NCI-H1417 treated with DMSO at 0.1 percent for 48 hours (cell line): ENCODE measurements at places on chromosomes 2 and 18.

GRCh38 chr2:172283476-172283875, 143.9 kb upstream of the ITGA6 start:
- no peak for DNase-seq

DNA sequence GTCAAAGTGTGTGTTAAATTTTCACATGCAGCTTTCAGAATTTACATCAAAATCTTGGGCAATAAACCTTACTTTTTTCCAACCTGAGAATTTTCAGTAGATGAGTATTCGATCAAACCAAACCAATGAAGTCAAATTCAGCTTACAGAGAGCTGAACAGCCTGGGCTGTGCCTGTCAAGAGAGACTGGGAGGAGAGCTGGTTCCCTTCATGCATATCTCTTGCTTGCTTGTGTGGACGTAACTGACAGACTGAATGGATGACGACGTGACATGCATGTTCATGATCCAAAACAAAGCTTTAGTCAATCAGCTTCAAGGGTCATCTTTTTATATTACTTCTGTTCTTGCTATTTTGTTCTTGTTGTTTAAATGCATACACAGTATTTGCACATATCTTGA, 145.2 kb downstream of the GALNT3 start:
- no peak for DNase-seq

DNA sequence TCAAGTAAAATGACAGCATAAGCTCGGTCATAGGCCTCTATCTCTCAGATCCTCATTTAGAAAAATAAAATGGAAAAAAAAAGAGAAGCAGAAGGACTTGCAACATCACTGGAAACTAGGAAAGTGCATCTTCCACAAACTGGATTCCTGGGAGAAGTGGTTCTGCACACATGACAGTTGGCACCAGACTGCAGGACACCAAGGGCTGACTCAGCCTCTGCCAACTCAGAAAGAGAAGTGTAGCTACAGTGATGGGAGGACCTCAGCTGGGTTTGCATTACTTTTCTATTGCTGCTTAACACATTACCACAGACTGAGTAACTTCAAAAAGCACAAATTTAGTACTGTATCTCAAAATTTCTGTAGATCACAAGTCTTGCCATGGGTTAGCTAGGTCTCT, 409.5 kb upstream of the GCFC2 start:
- no peak for DNase-seq

DNA sequence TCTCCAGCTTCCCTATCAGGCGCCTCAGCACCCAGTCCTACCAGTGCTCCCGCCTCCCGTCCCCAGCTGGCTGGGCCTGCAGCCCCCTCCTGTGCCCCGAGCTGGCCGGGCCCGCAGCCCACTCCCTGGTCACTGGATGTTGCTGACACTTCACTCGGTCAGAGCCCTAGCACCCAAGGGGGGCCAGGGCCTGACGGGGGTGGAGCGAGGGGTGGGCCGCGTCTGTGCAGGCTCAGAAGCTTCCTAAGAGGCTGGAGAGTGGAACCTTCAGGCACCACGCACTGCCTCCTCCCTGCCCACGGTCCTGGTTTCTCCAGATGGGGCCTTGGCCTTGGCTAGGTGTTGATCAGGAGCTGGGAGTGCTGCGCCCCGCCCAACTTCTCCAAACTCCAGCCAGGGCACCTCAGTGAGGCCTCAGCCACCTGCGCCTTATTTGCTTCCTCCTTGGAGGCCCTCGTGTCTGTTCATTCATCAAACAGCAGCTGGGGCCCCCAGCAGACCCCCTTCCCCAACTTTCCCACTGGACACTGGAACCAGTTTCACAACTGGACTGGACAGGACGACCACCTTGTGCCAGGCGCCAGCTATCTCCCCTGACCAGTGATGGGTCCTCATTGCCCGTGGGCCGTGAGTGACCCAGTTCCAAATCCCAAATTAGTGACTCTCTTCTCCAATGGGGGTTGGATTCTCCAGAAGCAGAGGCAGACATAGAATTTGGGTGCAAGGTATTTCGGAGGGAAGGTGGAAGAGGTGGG, 16.7 kb downstream of the CAPN10 start:
- no peak for DNase-seq

GRCh38 chr2:157911246-157911645, 35.1 kb upstream of the ACVR1 start:
- no peak for DNase-seq

- DNase-seq, result no peak
Measured at GRCh38 chr2:152587187-152587947, 129.9 kb downstream of the PRPF40A start.

DNA sequence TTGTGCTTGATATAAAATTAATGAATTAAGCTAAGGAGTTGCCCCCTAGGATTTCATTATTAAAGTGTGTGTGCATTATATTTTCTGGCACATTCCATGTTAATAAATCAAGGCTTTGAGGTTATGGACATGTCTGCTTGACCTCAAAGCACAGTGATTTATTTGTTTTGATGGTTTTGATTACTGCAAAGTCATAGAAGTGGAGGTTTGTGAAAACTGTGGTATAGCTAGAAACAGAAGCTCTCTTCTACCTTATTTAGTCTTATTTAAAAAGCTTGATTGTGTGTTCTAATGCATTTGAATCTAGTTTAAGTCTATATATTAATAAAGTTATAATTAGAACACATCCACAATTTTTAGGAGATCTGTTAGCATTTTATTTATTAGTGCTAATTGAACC, 32.2 kb downstream of the DOK6 start:
- no peak for DNase-seq

GRCh38 chr2:230600881-230601280, 111.8 kb upstream of the CAB39 start:
- no peak for DNase-seq

GRCh38 chr2:201182650-201183364, at the start of gene CASP10:
Gene CASP10 (plus strand): TSS chr2:201183141. CDS start chr2:201185778, 2,637 bp downstream.
- no peak for DNase-seq

DNA sequence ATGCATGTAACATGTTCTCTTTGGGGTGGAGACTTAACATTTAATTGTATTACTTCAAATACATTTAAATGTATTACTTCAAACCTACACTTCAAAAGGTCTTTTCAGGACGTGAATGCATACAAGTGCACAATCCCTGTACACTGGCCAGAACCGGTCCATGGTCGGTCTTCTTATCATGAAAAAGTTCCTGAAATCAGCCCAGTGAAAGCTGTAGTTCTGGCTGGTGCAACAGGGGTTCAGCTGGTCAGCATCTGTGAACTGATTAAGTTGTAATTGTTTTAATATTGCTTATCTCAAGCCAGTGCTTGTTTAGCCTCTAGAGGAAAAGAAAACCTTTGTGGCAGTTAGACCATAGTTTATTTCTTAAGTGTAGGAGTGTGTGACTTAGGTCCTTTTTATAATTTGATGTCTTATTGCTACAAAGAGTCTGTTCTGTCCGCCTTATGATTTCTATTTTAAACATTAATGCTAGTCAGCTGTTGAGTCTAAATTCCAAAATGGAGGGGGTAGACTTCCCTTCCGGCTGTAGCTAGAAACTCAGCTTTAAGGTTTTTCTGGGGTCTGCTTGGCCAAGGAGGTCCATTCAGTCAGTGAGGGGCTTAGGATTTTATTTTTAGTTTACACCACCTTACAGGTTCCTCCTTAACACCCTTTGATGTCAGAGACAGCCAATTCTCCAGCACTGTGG, 768 bp upstream of the CYBRD1 start:
- DNase-seq, result no peak

DNA sequence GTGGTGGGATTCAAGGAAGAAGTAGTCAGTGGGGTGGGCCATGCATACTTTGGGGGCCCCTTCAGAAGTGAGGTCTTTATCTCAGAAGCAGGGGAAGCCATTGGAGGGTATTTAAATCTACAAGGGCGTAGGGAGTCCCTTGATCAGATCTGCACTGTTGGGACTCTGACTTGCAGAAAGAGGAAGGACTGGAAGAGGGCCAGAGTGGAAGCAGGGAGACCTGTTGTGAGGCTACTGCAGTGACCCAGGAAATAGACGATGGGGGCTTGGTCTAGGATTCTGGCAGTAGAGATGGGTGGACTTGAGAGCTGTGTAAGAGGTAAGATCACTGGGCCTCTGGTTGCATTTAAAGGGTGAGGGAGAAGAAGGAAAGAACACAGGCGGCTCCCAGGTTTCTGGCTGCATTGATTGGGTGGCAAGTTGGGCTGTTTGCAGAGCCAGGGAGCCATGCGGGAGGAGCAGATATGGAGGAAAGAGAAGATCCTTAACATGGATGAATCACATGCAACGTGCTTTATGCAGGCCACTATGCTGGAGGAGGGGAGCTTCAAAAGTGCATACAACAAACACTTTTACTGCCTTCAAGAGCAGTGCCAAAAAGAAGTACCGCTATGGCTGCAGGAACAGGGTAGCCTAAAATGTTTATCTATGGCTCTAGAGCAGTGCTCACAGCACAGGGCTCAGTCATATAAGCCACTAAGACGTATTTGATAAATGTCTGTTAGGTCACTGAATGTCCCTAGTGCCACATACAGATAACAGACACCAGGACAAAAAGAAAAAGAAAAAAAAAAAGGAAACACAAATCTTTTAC, 2.3 kb downstream of the SFXN5 start:
- no peak for DNase-seq

DNA sequence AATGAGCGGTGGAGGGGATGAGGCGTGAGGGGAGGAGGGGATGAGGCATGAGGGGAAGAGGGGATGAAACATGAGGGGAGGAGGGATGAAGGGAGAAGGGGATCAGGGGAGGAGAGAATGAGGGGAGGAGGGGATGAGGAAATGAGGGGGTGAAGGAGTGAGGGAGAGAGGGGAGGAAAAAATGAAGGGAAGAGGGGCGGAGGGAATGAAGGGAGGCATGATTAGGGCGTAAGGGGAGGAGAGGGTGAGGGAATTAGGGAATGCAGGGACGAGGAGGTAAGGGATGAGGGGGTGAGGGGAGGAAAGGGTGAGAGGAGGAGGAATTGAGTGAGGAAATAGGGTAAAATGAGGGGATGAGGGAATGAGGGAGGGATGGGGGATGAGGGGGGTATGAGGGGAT, 40.5 kb downstream of the AQP12A start:
- no peak for DNase-seq

DNA sequence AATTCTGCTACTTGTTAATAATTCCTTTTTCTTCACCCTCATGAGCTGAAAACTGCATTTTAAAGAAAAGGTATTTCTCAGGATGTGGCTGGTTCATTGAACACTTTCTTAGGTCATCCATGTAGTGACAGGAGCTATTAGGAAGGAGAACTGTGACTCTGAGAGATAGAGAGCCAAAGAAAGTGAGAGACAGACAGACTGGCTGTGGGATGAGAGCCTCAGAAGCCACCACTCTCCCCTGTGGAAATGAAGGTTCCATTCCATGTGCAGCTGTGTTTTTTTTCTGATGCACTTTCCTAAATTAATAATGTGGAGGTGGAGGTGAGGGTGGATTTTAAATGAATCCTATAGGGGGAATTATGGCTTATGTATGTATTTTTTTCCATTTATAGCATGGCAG, 113.3 kb downstream of the FAM210A start:
- DNase-seq, result no peak

DNA sequence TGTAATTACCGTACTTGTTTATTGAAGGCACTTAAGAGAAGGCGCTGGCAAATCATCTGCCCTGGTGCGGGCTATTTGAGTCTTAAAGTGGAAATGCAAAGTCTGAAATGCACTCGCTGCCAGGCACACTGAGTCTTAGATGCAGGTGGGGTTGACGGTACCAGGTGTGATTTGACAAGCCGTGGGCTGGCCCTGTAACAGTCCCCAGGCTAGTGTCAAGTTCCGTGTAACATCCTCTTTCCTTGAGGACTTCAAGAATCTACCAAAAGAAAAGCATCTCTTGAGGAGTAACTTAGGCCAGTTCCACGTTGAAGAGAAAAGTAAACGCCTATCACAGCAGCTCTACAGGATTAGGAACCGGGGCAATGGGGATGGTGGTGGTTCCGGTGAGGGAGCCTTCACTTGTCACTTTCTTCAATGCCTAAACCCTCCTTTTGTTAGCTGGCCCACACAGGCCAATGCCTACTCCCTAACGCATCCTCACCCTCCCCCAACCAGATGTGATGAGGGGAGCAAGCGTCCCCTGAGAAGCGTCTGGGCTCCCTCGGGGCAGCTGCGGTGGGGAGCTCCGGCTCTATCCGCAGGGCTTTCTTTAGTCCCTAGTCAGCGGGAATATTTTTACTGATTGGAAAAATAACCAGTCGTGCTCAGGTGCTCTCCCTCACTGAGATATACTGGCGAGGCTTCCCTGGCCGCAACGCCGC, 1.5 kb upstream of the UGP2 start:
- DNase-seq, result no peak

DNA sequence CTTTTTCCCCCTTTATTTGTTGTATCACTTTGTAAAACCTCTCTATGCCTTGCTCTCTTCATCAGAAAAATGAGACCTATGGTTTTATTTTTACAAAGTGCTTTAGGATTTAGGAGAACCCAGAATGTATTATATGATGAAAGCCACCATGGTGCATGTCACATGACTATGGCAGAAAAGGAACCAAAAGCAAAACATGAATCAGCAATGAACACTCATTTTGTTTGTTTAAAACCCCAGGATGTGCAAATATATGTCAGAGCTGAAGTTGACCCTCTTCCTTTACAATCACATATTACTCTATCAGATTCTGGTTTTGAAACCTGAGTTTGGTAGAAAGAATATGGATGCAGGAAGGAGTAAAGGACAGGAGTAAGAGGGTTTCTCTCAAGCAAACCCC, 70.0 kb downstream of the FIGN start:
- no peak for DNase-seq

DNA sequence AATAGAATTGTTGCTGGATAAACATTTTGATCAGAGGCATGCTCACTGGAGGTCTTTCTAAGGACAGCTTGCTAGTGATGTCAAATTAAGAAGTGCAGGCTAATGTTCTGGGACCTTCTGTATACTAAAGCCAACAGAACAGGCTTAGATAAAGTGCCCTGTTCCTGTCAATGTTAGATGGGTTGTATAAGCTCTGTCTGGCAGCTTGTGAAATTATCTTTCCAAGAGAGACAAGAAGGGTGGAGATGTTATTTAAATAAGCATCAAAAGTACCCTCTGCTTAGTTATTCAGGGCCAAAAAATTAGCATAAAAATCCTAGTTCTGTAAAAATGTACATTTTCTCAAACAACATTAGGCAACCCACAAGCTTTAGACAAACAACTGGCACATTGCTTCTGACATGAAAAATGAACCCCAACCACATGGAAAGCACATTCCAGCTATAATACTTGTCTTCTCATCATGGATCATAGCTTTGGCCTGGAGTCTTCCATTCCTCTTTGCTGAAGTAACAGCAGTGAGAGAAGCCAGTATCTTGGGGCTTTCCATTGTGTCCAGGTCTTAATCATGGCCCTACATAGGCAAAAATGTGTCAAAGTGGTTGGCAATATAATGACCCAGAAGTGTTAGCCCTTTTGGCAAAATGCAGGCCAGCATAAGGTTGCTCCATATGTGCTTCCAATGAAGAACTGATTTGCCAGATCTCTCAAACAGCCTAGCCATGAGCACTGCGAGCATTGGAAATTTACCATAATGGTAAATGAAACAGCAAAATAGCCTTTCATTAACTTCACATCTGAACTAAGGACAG, 478.1 kb upstream of the ZNF804A start:
- no peak for DNase-seq
